Activated CD8-positive, alpha-beta memory T cell treated with anti-CD3 and anti-CD28 coated beads, Interleukin-2, amount 10 ng/mL, durations not matched to agents 7 days and 5 days (primary cell): ENCODE measurements at places on chromosomes 16 and 17. TPM values are rescaled to one million over a fixed set of nuclear protein-coding genes. Genes with fewer than 3 reads are reported as not detected.

DNA sequence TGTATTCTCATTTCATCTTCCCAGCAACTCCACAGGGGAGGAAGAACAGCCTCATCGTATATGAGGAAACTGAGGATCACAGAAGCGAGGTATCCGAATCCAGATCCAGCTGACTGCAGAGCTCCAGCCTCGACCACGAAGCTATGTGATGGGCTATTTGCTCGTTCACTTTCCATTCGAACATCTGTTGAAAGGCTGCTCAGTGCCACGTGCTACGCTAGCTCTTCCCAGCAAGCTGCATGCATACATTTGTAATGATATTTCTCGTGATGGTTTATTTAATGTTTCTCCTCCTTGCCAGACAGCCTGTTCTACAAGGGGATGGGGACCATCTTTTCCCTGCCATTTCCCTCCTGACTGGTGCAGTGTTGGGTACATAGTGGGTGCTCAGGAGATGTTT, 48.4 kb upstream of the RCVRN start:
- no peak for DNase-seq

CD7 gene
- 417 TPM for total RNA-seq

TRIM47 gene
- total RNA-seq: 24.3 TPM

DNA sequence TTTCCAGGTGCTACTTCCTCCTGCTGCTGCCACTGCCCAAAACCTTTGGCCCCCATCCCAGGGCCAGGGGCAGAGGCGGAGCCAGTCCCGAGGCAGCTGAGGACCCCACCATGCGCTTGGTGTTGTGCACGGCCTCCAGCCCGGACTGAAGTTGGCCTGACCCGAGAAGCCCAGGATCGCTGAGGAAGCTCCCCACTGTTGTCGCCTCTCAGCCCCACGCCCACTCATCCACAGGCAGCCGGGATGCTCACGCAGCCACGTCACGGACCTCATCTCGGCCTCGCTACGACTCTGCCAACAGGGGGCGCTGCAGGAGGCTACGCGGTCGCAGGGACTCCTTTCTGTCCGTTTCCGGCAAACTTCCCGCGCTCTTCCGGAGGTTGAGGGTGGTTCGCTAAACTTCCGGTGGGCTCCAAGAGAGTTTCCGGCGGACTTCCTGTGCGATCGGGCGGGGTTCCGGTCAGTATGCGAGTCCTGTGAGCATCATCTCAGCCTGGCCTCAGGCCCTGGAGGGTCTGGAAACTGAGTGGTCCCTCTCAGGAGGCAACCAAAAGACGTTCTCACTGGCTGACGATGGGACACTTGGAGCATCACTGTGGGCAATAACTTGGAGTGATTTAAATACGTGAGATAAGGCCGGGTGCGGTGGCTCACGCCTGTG, 12.4 kb downstream of the ZG16B start:
- peak; percentile 85 for DNase-seq

GRCh38 chr17:17709815-17710321, 28.6 kb downstream of the RAI1 start:
- DNase-seq: no peak

DOC2B gene
- total RNA-seq: 0.05 TPM

DNA sequence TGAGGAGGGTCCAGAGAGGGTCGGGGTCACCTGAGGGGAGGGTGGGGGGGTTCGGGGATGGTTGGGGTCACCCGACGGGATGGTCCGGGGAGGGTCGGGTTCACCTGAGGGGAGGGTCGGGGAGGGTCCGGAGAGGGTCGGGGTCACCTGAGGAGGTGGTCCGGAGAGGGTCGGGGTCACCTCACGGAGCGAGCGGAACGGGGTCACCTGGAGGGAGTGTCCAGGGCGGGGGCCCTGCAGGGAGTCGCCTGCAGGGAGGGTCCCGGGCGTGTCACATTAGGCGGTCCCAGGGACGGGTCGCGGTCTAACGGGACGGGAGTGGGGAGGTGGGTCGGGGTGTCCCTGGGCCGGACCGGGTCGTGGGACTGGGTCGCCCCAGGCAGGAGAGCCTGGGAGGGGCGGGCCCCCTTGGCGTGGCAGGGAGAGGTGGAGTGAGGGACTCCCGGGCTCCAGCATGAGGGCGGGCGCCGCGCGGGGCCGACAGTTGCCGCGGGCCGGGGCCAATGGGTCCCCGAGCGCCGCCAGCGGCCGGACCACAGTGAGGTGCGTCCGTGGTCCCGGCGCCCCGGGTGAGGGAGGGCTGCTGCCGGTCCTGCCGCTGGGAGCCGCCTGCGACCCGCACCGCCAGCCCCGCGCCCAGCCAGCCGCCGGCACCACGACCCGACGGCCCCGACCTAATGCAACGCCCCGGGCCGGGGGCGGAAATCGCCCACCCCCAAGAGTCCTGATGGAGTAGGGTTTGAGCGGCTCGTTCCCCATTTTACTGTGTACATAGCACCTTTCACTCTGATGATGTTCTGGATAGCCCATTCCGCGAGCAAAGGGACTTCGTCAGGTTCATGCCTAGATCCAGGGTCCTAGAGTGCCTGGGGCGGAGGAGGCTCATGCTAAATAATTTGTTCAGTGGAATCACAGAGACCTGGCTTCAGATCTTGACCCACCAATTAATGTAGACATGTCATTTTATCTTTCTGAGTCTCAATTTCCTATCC, 1.2 kb upstream of the ABCA3 start:
- no peak for DNase-seq

ABCC11 gene
- not detected for total RNA-seq

XYLT1 gene
- 40.9 TPM for total RNA-seq

- DNase-seq: no peak
Observed at GRCh38 chr16:21265104-21265837, 12.8 kb downstream of the CRYM start.
